Adipocyte (in vitro differentiated cells): ENCODE measurements at places on chromosomes 5 and 9.
A peak's percentile ranks its signal among the peaks of the same experiment; 100 is the strongest.

DNA sequence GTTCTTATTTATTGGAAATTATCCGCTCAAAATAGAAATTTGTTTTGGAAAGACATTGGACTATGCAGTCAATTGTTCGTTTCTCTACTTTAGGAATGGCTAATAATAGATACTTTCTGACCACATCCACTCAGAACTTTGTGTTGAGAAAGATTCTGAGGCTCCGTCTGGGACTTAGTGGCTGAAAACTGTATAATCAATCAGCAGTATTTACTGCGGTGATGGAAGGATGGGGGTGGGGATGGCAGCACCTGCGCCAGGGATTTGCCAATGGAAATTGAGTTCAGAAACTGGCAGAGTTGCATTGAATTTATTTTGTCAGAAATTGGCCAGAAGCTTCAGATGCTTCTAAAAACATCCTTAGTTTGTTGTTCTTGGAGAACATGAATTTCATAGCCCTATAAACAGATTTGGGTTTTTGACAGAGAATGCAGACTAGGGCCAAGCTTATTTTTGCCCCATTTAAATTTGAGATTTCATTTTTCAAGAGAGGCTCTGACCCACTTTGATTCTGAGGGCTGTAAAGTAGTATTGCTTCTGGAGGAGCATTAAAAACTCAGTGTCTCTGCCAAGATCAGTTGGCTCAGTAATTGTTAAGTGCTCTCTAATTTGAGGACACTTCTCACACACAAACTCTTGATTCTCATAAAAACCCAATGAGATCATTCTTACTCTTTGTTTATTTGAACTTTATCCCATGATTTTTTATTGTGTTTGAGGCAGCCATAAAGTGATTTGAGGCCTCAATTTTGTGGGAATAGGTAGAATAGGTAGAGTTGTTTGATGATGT lies 215.1 kb downstream of the CD180 start:
- DNase-seq, result no peak

- DNase-seq, result no peak
These were observed 173.4 kb downstream of the NDUFS4 start for GRCh38 chr5:53733853-53734252.

DNA sequence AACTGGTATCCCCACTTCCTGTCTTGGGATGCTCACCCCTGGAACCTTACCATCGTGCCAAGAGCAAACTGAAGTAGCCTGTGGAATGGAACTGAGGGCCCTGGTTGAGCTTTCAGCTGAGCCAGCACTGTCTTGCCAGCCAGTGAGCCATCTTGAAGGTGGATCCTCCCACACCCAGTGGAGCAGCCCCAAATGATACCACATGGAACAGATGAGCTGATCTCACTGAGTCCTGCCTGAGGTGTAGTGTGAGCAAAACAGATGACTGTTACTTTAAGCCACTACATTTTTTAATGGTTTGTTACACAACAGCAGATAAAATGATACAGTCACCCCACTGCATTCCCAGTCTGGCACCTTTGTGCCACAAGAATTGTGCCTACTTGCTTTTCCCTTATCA lies 2.2 kb upstream of the PCYOX1L start:
- no peak for DNase-seq

GRCh38 chr9:127186806-127187205 lies 64.4 kb upstream of the ANGPTL2 start:
- DNase-seq, result no peak

- DNase-seq, result no peak
These were observed 41.5 kb downstream of the FBXO4 start for GRCh38 chr5:41966401-41967105.

DNA sequence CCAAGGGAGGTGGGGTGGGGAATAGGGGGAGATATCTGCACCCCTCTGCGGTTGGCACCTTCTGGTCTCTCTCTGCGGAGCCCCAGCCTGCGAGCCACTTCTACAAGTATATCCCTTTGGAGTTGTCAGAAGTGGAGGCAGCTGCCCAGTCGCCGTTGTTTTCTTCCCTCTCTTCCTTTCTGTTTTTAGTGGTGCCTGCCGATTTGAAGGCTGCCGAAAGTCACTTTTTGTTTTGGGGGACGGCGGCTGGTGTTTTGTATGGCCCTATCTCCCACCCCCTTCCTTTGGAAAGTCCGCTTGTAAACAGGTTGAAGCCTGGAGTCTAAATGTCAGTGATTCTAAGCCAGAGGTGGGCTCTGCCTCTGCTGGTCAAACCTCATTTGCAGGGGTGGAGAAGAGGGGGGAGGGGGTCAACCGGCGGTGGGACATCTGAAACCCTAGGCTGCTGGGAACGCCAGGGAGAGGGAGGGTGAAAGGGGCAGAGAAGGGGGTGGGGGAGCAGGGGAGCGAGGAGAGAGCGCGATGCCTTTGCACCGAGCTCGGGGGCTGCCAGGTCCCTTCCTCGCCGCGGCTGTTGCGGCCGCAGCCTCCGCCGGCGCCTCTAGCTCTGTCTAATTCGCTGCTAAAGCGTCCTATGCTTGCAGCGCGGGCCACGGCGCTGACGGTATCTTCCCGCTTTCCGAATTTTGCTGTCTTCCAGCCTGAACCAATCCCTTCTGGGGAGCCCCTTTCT lies at the start of gene FGF10:
FGF10 (minus strand) TSS at position 331 of the 733 bp plus-strand sequence. CDS start 738 bp downstream, outside the sequence.
- DNase-seq, result peak; percentile 27

- no peak for DNase-seq
These were observed 129.8 kb upstream of the SLC24A2 start for GRCh38 chr9:19918630-19919029.

GRCh38 chr9:124137944-124138335 lies 119.8 kb upstream of the NEK6 start:
- no peak for DNase-seq

DNA sequence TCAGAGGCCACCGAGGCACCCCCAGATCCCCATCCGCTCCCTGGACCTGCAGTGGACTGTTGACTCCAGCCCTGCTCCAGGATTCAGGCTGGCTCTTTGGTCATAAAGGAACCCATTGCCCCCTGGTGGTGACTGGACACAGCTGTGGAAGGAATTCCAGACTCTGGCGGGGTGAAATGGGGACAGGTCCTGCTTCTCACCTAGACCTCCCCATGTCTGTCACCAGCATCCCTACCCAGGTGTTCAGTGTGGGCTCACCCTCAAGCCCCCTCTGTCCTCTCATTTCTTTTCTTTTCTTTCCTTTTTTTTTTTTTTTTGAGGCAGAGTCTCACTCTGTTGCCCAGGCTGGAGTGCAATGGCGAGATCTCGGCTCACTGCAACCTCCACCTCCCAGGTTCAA lies 25.5 kb upstream of the STXBP1 start:
- DNase-seq, result peak; percentile 98

- DNase-seq, result peak; percentile 67
These were observed 32.6 kb upstream of the PLAC8L1 start for GRCh38 chr5:146137967-146138403.

- peak; percentile 32 for DNase-seq
These were observed 476.4 kb downstream of the KDM4C start for GRCh38 chr9:7234144-7234543.

GRCh38 chr5:142426129-142427014 lies 101.6 kb upstream of the SPRY4 start:
- no peak for DNase-seq

DNA sequence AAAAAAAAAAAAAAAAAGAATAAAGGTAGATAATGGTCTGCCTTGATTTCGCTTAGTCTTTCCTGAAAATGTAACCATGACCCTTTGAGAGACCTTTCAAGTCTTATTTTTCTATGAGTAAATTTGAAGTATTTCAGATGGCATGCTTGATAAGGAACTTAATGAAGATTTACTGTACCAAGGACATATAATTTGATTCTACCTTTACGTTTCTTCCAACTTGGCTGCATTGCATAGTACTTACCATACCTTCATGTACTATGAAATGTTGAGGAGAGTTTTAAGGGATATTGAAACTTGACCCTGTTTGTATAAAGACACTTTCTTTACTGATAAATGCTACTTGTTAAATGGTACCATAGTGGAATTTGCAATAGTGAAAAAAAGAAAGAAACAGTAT lies 35.0 kb upstream of the SNX24 start:
- DNase-seq, result no peak

- peak; percentile 71 for DNase-seq
These were observed 145.6 kb upstream of the TNC start for GRCh38 chr9:115263371-115264075.

- DNase-seq, result peak; percentile 49
These were observed 13.2 kb downstream of the TUT7 start for GRCh38 chr9:86341007-86341491.

DNA sequence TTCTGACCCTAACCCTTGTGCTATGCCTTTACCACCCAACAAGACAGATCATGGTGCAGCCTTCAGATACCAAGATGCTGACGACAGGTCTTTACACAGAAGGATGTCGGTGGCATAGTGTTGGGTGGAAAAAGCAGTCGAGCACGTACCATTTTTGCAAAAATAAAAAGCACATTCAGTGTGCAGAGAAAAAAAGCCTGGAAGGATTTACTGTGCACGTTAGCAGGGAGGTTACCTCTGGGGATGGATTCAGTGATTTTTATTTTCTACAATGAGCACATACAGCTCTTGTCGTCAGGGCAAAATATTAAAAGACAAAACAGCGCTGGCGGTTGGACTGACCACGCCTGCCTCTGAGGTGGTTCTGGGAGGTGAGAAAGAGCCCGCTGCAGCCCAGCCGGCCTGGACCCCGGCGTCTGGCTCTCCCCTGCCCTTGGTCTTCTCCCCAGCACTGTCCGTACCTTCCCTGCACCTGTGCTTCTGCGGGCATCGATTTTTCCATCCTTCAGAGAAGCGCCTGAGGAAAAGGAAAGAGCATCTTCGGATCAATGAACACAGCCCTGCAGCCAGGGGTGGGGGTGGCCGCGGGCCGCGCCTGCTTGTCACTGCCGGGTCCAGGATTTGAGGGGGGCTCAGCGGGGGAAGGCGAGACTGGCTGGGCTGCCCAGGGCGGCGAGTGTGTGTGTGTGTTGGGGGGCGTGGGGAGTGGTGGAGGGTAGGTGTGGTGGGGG lies 200.0 kb upstream of the IER5L start:
- no peak for DNase-seq

DNA sequence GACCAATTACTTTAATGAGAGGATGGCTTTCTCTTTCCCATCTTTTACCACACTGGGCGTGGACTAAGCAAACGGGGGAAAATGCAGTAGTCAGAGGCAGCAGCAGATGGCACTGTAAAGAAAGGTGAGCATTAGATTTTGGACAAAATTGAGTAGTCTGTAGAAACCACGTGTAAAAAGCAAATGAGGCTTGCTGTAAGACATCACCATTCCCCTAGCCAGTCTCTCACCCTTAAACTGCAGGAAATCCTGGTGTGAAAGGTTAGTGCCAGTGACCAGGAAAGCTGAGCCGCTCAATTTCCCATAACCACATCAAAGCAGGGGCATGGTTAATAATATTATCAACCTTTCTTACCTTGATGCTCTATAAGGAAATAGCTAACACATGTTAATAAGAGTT lies 31.8 kb downstream of the SPATA31C2 start:
- DNase-seq, result peak; percentile 78

- no peak for DNase-seq
These were observed 291.1 kb downstream of the CCDC171 start for GRCh38 chr9:15843931-15844330.

GRCh38 chr5:77849308-77849900 lies 73.3 kb upstream of the TBCA start:
- DNase-seq, result no peak

DNA sequence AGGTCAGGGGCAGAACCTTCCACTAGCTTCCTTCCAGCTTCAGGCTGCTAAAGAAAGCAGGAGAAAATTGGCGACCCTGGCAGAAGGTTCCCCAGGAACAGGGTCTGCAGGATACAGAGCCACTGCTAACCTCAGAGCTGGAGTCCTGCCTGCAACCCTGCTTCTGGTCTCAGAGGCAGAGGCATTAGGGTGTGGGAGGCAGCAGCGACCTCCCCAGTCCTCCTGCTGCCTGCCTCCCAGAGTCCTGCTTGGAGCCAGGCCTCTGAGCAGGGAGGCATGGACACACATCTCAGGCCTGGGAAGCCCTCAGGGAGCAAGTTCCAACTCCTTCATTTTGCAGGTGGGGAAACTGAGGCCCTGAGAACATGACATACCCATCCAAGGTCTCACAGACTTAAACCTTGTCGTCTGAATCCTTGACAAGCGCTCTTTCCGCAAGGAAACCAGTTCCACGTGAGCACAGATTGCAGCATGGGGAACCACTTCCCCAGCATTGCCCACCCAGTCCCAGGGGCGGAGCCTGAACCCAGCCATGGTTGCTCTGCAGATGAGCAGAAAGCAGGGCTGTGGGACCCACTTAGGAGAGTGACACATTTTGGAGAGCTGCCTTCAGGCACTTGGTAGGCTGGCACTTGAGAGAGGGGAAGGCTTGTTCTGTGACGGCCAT lies 28.2 kb upstream of the HAND1 start:
- no peak for DNase-seq

DNA sequence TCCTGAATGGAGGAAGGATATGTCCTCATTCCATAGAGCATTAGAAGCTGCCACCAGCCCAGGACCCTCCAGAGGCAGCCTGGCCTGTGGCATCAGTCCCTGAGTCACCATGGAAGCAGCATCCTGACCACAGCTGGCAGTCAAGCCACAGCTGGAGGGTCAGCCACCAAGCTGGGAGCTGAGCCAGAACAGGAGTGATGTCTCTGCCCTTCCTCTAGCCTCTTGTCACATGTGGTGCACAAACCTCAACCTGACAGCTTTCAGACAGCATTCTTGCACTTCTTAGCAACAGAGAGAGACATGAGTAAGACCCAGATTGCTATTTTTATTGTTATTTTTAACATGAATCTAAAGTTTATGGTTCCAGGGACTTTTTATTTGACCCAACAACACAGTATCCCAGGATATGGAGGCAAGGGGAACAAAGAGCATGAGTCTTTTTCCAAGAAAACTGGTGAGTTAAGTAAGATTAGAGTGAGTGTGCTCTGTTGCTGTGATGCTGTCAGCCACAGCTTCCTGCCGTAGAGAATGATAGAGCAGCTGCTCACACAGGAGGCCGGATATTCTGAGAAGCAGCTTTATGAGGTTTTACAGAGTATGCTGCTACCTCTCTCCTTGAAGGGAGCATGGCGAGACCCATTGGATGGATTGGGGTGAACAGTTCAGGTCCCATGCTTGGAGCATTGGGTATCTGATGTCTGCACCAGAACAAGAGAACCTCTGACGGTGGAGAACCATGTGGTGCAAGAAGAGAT lies 13.0 kb upstream of the CYFIP2 start:
- DNase-seq, result peak; percentile 19

DNA sequence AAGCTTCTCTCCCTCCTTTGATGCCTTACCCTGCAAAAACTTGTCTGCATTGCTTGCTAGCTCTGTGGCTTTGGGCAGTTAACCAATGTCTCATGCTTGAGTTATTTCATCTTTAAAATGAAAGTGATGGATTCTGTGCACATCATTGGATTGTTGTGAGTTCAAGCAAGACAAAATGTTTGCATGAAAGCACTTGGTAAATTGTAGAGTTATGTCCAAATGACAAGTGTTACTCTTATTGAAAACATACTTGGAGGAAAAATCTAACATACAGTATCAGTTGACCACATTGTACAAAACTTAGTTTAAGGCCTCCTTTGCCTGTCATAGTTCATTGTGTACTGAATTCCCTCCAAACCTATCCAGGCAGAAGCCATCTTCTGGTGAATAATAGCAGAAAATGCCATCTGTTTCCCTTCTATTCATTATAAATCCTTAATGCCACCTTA lies 30.0 kb downstream of the TGFBR1 start:
- peak; percentile 77 for DNase-seq
